ENCODE measurements at places on chromosomes 12 and 14.

DNA sequence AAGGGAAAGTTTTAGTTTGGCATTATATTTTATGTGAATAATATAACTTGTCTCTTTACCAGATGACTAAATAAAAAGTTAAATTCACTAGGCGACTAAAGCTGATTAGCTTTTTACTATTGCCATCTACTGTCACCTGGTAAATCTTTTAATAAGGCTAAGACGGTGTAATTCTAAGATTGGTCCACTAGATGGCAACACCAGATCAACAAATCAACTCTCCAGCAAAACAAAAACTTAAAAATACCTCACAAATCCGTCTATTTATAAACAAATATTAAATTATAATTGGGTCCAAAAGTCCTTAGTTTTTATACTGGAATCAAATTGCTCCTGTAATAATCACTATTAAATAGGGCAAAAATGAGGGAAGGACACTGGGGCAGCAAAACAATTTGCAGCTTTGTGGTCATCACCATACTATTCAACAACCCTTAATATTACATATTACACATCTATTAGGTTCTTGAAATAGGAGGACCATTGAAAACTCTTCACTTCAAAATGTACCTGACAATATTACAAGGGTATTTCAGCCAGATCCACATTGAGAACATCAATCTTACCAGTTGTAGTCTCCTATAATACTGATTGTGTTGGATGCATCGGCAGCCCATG lies 47.9 kb downstream of the GALC start:
- DNase-seq = no peak

DNA sequence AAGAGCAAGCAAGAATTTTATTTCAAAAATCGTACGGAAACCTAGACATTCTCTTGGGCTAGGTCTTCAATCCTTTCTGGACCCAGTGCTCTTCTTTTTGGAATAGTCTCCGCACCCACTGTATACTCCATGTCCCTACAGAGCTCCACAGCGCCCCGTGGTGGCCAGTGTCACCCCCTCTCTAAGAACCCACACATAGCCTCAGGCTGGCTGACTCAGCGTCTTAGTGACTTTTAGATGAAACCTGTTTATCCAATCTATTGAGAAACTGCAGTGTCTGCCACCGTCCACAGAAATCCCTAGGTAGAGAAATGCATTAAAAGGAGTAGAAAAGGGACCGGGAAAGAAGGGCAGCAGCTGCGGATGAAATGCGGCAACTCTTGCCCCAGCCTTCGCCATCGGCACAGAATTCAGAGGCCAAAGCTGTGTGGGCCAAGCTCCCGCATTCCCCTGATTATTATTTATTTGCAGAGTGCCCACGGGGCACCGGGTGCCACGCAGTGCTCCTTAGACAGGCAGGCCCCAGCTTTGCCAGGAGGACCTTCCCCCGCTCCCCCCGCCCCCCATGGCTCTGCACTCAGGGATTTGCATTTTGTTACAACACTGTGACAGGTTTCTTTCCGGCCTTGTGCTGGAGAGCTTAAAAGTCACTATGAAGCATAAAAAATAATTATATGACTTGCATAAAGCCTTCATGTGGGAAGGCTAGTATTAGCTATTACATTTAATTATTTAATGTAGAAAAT lies 170.1 kb upstream of the FKBP4 start:
- no peak for DNase-seq

GRCh38 chr14:52395728-52396127 lies 81.6 kb downstream of the PTGER2 start:
- no peak for DNase-seq

DNA sequence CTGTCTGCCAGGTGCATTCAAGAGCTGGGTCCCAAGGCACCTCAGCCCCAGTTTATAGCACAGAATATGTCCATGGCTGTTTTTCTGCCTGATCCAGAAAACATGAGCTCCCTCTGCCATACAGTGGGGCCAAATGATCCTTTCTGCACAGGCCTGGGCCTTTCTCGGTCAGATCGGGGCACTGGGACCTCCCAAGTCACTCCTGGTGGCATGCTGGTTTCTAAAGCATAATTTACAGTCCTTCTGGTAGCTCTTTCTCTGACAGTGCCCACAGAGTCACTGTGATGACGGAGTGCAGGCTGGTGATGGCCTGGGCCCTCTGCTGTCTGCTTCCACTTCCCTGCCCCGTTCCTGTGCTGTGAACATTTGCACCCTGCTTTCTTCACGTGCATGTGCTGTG lies 99.2 kb downstream of the ADGRD1 start:
- DNase-seq = no peak

GRCh38 chr14:100102156-100102785 lies 37.0 kb downstream of the EVL start:
- no peak for DNase-seq

- DNase-seq = no peak
These were observed 54.8 kb downstream of the PPFIBP1 start for GRCh38 chr12:27578689-27579372.

All from vagina (tissue), 2 donors.